ENCODE measurements at places on chromosomes 5 and 9.

DNA sequence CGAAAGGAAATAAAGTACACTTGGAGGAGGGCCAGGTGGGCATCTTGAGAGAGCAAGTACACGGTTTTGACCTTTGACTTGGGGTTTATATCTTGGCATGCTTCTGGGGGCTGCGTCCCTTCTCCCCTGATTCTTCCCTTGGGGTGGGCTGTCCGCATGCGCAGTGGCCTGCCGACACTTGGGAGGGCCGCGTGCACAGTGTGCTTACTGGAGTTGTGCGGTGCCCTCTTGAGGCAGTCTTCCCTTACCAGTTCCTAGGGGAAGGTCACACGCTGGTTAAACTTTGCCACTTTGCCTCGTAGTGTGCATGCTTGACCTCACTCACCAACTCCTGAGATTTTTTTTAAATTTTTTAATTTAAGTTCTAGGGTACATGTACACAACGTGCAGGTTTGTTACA, 4.3 kb upstream of the CLPTM1L start:
- no peak for DNase-seq

DNA sequence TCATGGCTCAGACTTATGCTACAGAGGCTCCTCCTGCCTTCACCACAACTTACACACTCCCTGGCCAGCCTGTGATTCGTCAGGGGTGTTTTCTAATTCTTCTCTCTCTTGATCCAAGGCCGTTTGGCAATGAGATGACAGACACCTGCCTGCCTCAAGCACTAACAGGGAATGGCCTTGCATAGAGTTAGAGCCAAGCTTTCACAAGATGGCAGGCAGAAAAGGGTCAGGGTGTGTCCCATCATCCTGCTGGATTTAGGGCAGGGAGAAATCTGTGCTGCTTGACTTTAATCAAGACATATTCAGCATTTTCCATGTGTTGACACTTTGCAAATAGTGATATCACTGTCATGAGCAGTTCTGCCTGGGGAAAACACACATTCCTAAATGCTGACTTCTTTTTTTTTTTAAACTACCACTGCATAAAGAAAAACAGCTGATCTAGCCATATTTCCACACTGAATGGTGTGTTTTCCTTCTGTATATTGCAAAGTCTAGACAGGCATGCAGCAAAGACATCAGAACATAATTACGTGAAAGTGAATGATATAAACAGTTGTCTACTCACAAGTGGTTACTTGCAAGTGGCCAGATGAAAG, 95.0 kb upstream of the SLC25A48 start:
- DNase-seq: no peak

GRCh38 chr5:56019306-56020272, 24.8 kb upstream of the IL6ST start:
- DNase-seq: no peak

- DNase-seq: no peak
Measured at GRCh38 chr9:118529210-118529609, 825.0 kb downstream of the TLR4 start.

DNA sequence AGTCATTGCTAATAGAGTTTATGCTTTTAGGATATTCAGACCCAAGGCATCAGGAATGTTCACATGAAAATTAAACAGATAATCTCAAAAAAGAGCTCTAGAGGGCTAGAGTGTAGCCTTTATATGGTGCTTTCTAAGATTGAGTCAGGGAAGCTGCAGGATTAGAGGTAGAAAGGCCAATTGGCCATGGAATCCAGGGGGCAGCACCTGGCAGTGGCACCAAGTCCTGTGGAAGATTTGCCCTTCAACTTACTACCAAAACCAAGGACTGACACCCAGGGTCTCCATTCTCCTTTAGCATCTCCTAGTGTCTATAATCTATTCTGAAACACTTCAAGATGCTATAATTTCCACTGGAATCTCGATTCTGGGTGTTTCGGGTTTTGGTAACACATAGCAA, 112.4 kb downstream of the ACER2 start:
- DNase-seq: no peak

DNA sequence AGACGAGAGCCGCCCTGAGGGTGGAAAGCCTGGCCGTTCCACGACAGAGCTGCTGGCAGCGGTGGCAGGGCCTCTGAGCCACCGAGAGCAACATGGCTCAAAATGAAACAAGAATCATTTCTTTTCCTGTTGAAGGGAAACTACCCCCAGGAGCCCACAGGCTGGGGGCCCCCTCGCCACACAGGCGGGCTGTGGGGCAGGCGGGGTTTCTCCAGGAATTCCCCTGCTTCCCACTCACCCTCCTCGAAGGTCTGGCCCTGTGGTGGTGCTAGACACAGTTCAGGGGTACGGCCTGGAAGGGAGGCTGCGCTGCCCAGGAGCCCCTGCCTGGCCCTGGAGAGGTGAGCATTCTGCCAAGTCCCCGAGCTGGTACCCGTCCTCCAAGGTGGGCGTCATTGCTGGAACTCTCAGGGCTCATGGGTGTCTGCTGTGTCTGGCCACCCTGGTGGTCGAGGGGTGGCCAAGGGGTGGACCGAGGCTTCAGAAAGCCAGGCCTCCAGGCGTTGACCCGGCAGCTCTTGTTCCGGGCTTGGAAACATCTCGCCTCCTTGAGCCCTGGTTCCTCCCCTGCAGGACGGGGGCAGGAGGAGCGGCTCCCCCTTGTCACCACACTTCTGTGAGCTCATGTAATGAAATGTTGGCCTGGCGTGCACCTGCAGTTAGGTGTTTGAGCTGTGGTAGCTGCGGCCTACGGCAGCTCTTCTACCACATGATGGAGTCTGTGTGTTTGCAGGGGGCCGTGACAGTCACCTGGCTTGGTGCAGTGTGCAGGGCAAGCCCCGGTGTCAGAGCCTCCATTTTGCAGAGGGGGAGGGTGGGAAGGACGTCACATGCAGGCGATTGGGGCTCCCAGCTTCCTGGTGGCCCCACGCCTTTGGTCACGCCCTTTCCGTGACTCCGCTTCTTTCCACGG, 65.3 kb downstream of the RXRA start:
- no peak for DNase-seq

GRCh38 chr9:131672451-131672850, 67.4 kb downstream of the RAPGEF1 start:
- no peak for DNase-seq

- no peak for DNase-seq
Measured at GRCh38 chr9:93154293-93154903, 20.3 kb upstream of the NINJ1 start.

DNA sequence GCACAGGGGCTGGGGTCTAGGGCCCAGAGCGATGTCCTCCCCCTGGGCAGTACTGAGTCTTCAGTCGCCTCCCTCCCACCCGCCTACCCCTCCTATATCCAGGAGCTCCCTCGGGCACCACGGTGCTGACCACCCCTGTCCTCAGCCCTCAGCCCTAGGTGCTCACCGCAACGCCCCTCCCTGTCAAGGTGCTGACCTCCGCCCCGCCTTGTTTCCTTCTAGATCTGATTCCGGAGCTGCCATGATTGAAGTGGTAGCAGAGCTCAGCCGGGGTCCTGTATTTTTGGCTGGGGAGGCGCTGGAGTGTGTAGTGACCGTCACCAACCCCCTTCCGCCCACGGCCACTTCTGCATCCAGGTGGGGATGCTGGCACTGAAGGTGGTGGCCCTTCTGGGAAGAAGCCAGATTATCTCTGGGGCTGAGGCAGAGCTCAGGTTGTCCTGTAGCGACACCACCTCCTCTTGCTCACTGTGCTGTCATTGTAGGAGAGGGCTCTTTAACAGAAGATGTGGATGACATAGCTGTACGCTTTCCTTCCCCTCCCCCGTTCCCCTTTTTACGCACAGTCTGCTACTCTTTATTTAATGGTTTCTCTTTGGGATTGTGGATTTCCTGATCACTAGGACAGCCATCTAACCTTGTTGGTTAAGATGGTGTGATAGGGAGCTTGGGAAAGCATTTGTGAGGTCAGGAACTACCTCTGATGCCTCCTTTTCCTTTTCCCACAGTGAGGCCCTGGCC, 598 bp downstream of the RGP1 start:
- DNase-seq: peak; percentile 44

DNA sequence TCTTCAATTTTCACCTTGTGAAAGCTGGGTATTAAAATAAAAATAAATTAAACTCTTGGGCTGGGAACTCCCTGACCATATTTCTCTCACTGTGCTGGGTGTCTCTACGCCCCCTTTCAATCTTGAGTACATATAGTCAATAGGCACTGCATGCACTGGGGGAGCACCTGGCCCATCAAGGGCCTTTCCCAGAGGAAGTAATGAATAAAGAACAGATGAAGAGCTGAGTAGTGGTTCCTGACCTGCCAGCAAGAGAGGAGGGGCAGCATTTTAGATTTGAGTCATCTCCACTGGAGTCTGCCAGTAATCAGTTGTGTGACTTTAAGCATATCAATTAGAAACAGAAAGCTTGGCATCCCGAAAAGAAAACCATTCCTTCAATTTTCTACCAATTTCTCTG, 6.2 kb downstream of the MAPKAP1 start:
- DNase-seq: no peak

- DNase-seq: no peak
Measured at GRCh38 chr9:69485466-69485865, 160.5 kb downstream of the ENTREP1 start.

GRCh38 chr5:2917524-2917923, 166.0 kb upstream of the IRX2 start:
- no peak for DNase-seq

DNA sequence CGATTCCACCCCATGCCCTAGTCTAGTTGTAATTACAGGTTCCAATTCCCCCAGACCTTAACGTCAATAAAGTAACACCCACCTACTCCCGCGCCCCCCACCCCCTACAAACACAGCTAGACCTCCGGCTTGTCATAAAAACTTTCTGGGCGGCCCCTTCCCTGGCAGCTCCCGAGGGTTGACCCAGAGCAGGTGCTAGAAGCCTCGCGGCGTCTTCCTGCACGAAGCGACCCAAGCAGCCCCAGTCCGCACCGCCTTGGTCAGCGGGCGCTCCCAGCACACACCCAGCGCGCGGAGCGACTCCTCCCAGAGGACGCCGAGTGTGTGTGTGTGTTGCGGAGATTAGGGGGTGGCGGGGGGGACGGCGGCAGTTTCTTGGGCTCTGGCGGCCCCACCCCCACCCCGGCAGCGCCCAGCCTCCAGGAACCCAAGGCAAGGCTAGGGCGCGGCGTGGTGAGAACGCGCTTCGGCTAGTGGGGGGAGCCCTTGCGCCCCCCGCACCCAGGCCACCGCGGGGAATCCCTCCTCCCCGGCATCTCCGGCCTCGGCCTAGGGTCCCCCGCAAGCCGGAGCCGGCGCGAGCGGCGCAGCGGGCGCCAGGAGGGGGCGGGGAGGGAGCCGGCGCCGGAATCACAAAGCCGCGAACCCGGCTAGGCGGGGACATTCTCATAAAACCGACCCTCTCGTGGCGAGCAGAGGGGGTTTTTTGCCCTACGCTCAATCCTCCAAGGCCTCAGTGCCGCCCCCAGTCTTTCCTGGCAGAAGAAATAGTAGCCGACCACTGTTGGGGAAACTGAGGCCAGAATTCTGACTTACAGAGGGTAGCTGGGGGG, 2.2 kb downstream of the PCDH1 start:
- DNase-seq: no peak

GRCh38 chr9:20623021-20623747, 885 bp upstream of the MLLT3 start:
- DNase-seq: peak; percentile 53

GRCh38 chr5:179319741-179320281, 25.4 kb downstream of the ADAMTS2 start:
- DNase-seq: no peak

- no peak for DNase-seq
Measured at GRCh38 chr5:68484307-68485068, 268.9 kb downstream of the PIK3R1 start.

- no peak for DNase-seq
Measured at GRCh38 chr9:101365181-101365580, 19.6 kb downstream of the BAAT start.

DNA sequence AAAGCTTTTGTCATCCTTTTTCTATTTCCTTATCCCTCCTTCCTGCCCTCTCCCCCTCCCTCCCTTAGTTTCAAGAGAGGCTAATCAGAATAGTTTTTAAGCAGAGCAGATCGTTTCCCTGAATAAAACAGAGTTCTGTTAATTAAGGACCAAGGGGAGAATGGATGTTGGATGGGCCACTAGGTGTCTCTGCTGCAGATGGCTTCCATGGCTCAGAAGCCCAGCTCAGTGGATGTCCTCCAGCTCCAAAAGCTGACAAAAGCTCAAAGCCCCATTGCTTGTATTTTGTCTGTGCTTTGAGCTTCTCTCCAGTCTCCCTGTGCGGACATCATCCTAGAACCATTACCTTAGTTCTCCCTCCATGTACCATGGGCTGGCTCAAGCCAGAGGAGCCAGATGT, 21.0 kb upstream of the NPR3 start:
- peak; percentile 15 for DNase-seq

- no peak for DNase-seq
Measured at GRCh38 chr5:167453246-167454030, 838.0 kb upstream of the WWC1 start.

DNA sequence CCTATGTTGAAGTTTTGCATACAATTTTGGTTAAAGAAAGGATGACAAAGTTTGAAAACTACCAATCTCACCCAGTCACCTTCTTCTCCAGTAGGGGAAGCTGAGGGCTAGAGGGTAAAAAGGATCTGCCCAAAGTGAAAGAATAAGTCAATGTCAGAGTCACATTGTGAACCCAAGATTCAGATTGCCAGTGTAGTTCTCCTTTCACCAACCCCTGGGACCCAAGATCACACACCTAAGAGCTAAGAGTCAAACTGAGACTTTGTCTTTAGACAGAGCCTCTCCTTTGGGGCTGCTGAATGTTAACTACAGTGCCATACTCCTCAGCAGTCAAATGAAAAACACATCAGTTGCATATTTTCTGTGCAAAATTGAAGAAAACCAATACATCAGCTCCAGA, 210.6 kb downstream of the ATP10B start:
- no peak for DNase-seq

DNA sequence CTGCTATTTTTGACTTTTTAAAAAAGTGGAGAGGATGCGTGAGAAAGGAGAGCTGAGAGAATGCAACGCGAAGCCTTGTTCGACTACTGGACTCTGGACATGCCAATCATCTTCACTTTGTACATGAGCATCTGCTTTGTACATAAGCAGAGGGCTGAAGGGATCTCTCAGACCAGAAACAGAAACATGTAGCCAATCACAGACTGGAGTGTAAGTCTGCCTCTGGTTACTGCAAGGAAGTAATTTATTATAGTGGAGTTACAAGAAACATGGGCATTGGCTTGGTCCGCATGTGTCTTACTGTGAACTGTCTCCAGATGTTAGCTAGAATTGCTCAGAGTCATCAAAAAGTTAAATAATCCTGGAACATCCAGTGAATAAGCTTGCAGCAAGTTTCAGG, 190.0 kb upstream of the GRAMD2B start:
- DNase-seq: no peak

DNA sequence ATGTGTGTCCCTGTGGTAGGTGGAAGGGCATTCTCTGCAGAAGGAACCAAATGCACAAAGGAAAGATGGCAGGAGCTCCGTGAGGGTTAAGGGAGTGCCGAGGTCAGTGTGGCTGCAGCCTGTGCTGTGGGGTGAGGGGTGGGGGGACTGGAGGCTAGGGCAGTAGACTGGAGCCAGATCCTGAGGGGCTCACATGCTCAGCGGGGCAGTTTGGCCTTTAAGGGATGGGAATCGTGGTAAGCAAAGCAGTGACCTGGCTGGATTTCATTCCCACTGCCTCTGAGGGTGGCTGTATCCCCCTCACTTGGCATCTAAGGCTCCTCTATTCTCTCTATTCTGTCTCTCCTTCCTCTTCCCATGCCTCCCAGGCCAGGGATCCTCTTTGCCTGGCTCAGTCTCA, 15.6 kb downstream of the PITX1 start:
- DNase-seq: no peak

GRCh38 chr5:150622157-150622556, 18.3 kb upstream of the SYNPO start:
- no peak for DNase-seq

GRCh38 chr9:70324963-70325362, 66.2 kb downstream of the SMC5 start:
- DNase-seq: no peak

- DNase-seq: no peak
Measured at GRCh38 chr5:7494481-7495130, 98.7 kb downstream of the ADCY2 start.
